HS-5 (cell line): ENCODE measurements at places on chromosomes 1 and 21.
A peak's percentile ranks its signal among the peaks of the same experiment; 100 is the strongest.

- no peak for DNase-seq
Observed at GRCh38 chr1:153678519-153679336, at the start of gene NPR1. Gene NPR1, plus strand, starts transcription at chr1:153678688. Its CDS starts 421 bp downstream, at chr1:153679109.

- no peak for DNase-seq
Observed at GRCh38 chr1:203204756-203205155, 18.3 kb upstream of the CHI3L1 start.

DNA sequence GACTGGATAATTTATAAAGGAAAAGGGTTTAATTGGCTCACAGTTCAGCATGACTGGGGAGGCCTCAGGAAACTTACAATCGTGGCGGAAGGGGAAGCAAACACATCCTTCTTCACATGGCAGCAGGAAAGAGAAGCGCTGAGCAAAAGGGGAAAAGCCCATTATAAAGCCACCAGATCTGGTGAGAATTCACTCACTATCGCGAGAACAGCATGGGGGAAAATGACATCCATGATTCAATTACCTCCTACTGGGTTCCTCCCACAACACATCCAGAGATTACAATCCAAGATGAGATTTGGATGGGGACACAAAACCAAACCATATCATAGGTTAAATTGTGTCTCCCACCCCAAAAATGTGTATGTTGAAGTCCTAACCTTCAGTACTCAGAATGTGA lies 491.7 kb downstream of the SETD4 start:
- DNase-seq: no peak

- DNase-seq: peak; percentile 13
Observed at GRCh38 chr1:230797942-230798365, 50.8 kb downstream of the CAPN9 start.

DNA sequence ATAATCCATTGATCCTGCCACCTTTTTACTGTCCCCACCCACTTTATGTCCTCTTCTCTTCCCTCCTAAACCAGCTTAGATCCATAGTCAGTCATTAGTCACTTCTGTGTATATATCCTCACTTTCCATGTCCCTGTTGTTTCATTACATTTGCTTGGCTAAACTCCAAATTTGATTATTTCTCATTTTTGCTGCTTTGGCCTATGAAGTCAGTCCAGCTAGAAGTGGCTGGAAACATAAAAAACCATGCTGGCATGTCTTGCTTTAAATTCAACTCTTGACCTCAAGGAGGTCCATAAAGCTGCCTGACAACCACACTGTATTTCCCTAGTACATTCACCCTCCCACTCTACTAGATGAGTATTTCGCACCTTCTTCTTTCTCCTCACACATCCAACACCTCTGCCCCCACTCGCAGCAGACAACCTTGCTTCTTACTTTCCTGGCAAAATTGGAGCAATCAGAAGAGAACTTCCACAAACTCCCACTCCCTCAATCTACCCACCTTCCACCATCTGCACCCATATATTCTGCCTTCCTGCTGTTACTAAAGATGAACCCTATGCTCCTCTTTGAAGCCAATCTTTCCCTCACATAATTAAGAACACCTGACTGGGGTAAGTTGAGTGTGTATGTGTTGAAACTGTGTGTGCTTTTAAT lies 72.1 kb downstream of the ZNF648 start:
- no peak for DNase-seq

- no peak for DNase-seq
Observed at GRCh38 chr1:9270290-9270883, 22.3 kb upstream of the SPSB1 start.

DNA sequence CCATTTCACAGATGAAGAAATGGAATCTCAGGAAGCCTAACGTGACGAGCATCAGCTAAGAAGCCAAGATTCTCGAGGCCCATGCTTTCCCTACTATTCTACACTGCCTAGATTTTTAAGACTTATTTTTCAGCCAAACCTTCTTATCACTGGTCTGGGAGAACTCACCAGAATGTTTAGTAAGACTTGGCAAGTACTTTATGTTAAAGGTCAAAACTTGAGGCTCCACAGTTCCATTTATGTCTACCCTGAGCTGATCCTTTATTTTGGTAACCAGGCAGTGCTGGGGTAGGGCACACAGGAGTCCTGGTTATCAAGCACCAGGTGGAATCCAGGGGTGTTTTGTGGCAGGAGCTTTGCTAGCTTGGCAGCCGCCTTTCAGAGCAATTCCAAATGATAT lies 16.8 kb downstream of the PLXNA2 start:
- DNase-seq: no peak

DNA sequence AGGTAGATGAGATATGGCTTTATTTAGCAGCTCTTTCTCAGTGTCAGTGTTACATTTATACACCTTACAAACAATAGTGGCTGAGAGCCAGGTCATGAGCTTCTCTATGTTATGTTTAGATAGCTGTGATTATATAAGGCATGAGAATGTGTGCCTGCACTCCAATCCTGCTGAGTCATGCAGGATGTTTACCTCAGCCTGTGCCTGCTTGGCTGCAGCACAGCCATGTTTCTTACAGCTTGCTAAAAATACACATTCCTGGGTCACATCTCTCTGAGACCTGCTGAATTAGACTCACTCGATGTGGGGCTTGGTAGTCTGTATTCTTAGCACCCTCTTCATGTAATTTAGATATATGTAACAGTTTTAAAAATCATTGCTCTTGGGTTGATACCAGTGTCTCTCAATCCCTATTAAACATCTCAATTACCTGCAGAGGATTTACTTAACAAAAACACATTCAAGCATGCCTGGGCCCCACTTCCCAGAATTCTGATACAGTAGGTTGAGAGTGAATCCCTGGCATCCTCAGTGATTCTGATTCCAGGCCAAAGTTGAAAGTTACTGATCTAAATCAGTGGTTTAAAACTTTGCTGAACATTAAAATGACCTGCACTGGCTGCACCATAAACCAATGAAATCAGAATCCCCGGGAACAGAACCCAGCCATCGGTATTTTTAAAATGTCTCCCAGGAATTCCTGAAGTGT lies 107.5 kb downstream of the GDAP2 start:
- DNase-seq: peak; percentile 78

DNA sequence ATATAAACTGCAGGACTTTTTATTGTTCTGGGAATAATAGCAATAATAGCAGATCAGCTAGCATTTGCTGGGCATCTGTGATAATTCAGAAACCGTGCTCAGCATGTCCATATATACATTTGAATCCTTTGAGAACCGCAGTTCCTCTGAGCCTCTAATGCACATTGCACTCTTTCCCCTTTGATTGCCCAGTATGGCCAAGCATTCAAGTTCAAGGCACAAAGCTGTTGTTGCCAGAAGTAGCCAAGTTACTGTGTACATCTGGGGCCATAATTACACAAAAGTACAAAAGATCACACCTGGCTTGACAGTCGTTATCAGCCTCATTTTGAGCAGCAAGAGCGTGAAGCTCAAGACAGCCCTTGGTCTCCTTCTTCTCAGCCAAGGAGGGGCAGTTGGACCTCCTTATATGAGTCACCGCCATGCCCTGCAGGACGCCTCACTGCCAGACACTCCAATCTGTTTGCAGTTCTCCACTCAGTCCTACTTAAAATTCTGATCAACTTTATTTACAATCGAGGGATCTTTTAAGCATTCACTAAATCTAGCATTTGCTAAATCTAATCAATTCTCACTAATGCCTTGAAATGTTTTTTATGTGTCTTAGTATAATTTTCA lies 216.0 kb downstream of the SLC35F3 start:
- no peak for DNase-seq

DNA sequence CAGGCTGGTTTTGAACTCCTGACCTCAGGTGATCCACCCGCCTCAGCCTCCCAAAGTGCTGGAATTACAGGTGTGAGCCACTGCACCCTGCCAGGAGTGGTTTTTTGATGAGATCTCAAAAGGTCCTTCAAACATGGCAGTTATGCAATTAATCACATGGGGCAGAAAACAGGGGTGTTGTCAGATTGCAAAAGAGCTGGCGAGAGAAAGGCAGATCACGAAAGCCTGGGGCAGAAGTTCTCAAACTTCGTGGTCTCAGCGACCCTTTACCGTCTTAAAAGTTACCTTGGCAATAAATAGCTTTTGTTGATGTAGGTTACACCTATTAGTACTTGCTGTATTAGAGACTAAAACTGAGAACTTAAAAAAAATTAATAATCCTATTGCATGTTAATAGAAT lies 16.1 kb downstream of the CNR2 start:
- no peak for DNase-seq

GRCh38 chr1:101363891-101364318 lies 127.1 kb downstream of the S1PR1 start:
- no peak for DNase-seq

DNA sequence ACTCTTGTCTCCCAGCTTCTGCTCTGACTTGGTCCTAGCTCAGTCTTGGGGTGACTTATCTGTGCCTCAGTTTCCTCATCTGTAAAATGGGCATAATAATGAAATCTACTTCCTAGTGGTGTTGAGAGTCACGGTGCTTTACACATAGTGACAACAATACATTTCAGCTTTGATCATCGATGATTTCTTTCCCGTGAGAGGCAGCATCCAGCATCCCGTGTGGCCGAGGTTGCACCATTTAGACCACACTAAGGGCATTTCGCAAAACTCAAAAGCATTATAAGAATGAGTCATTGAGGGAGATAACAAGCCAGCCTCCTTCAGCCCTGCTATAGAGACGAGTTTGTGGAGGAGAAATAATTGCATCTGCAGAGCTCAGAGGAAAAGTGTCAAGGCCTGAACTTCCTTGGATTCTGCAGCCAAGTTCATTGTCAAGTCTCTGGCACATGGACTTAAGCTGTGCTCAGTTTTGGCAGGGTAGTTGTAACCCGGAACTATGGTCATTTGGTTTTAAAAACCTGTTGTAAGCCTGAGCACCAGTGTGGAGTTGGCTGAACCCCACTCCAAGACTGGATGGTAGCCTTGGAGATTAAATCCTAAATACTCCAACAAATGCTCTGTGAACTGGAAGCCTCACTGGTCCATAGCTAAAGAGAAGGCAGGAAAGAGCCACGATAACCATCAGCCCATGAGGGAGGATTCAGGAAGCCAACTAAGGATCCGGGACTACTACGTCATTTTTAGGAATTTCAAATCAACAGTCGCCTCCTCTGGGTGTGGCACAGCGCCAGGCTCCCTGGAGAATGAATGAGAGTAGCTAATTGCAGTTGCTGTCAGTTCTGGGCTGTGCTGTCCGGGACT lies 64.2 kb downstream of the TCP10L start:
- peak; percentile 82 for DNase-seq

GRCh38 chr1:224815647-224816046 lies 113.8 kb upstream of the DNAH14 start:
- no peak for DNase-seq

DNA sequence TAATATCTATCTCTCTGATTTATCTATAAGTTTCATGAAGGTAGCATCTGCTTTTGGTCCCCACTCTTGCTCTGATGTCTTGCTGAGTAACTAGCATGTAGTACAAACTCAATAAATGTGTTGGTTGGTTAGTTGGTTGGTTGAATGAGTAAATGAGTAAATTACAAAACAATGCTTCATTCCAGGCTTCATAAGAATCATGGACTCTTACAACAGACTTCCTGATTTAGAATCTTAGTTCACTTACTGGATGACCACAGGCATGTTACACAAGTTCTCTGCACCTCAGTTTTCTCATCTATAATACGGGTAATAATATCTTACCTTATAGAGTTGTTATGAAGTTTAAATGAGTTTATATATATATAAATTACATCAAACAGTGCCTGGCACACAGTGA lies 98.6 kb downstream of the ZNF281 start:
- DNase-seq: no peak

DNA sequence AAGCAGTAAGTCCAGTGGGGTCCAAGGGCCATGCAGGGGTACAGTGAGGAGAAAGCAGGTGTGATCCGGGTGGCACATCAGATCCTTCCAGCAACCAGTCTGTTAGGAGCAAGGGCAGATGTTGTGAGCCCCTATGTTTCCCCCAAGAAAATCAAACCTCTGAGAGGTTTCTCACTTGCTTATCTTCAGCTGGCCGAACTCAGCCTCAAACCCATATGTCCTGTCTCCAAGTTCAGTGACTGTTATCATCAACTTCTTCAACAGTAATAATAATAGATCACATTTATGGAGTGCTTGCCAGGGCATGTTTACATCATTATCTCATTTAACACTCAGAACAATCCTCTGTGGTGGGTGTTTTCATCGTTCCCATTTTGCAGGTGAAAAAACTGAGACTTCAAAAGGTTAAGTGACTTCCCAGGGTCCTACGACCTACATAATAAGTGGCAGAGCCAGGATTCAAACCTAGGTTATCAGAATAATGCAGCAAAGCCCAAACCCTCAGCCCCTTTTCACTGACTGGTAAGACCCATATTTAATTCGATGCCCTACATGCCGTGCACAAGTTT lies 3.3 kb downstream of the CAPN2 start:
- no peak for DNase-seq

- DNase-seq: no peak
Observed at GRCh38 chr1:91283421-91283726, 121.3 kb downstream of the HFM1 start.

DNA sequence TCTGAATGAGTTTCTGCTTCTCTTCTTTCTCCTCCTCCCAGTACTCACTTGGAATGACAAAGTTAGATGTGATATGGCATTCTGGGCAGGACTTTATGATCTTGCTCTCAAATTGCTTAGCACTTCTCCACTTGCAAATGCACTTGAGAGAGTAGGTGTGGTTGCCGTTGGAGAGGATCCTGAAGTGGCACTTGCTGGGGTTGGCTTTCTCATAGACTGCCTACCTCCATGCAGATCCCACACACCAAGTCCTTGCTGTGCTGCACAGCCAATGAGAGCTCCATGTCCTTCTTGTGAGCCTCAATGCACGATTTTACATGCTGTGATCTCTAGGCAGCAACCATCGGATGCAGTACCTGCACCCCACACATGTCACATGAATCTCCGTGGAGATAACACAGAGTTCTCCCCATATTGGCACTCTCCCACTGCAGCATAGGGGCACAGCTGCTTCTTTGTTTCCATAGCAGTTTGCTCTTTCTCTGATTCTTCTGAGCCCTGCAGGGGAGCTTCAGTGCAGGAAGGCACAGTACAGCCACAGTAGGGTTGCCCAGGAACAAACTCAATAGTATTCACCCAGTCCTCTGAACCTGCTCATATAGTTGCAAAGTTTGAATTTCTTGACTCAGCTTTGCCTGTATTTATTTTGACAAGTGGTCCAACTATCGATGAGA lies 45.2 kb downstream of the ZNF691 start:
- no peak for DNase-seq

DNA sequence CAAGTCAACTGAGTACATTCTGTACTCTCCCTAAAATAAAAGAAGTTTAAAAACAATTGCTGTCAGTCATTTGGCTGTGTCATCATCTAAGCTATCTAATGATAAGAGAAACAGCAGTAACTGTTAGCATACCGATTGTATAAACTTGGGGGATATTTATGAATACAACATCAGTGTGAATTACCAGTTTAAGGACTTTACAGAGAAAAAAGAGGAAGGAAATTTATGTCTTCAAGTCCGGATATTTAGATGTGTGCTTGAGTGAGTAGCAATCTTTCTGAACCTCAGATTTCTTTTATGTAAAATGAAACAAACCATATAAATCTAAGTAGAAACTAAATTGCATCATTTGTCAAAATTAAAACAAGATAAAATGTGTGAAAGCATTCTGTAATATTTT lies 1557.0 kb downstream of the MRPL39 start:
- no peak for DNase-seq

- DNase-seq: no peak
Observed at GRCh38 chr21:43885721-43886120, 20.7 kb downstream of the AGPAT3 start.
